ENCODE measurements at places on chromosomes 12 and 14. TPM values are rescaled to one million over a fixed set of nuclear protein-coding genes. Genes with fewer than 3 reads are reported as not detected.

The CELA1 gene
- total RNA-seq: not detected

The SIX1 gene
- 4.8 TPM for total RNA-seq

The AICDA gene
- total RNA-seq: 0.31 TPM

The BICDL1 gene
- 2.5 TPM for total RNA-seq

Data from A549 treated with ZK216348 at 1 μM for 4 hours (cell line).